NT2/D1 (cell line): ENCODE measurements at places on chromosomes 1 and 21.

DNA sequence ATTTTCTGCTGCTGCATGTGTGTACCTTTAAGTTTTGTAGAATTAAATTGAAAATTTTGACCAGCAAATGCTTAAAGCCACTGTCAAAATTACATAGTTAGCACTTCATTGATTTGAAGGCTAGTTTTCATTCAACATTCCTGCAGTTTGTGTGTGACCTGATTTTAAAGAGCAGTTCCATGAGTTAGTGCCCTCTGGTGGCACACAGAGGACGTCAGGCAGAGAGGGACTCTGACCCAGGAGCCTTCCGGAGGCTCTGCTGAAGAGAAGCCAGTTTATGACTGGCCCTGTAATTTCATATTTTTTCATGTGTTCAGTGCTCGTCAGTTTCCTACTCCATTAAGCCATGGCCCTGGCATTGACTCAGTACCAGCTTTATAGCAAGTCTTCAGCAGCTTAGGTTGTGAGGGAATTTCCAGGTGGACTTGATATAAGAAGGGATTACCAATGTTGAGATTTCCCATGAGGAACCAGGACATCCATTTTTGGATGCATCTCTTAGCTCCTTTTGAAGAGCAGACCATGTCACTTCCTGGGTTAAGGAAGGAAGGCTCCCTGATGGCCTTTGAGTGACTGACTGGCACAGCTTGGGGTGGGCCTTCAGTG, 104.7 kb downstream of the CAMTA1 start:
- peak; percentile 25 for DNase-seq

GRCh38 chr1:238628110-238628509, 737.4 kb upstream of the ZP4 start:
- DNase-seq: no peak

DNA sequence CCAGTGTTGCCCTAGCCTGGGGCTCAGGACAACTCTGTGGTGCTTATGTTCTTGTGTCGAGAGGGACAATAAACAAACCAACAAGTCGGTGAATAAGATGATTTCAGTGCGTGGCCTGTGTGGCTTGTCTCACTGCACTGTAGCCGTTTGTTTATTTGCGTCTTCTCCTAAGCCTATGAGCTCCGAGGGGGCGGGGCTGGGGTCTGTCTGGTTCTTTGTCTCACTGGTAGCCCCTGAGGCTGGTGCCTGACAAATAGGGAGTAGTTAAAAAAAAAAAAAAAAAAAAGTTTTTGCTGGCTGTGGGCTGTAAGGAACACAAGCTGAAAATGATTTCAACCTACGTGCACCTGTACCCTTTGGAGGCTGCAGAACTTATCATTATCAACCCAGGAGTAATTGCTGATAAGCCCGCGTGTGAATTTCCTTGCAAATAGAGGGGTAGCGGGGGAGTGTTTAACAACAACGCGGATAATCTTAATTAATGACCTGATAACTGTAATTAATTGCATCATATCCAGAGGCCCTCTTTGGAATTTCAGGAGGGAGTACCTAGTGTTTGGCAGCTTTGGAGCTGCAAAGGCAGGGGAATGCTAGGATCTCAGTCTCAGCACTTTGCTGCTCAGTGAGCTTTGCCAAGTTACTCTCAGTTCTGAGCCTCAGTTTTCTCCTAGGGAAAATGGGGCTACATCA, 925 bp upstream of the ARHGEF10L start:
- peak; percentile 69 for DNase-seq

GRCh38 chr1:36092798-36093185, 4.1 kb downstream of the ADPRS start:
- DNase-seq: no peak

- no peak for DNase-seq
Observed at GRCh38 chr1:229621663-229622062, 4.3 kb downstream of the TAF5L start.

DNA sequence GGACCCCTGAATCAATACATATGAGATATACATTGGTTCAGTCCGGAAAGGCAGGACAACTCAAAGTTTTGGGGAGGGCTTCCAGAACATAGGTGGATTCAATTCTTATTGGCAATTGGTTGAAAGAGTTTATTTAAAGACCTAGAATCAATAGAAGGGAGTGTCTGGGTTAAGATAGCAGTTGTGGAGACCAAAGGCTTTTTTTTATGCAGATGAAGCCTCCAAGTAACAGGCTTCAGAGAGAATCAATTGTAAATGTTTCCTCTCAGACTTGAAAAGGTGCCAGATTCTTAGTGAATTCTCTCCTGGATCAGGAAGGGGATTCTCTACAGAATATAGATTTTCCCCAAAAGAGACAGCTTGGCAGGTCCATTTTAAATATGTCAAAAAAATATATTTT, 27.0 kb upstream of the CD5L start:
- DNase-seq: peak; percentile 35

- DNase-seq: no peak
Observed at GRCh38 chr1:116501125-116501869, 69.5 kb downstream of the CD58 start.

GRCh38 chr1:108561689-108562326, 1.9 kb downstream of the EEIG2 start:
- peak; percentile 42 for DNase-seq

- no peak for DNase-seq
Observed at GRCh38 chr1:58430421-58431275, 115.9 kb downstream of the OMA1 start.

DNA sequence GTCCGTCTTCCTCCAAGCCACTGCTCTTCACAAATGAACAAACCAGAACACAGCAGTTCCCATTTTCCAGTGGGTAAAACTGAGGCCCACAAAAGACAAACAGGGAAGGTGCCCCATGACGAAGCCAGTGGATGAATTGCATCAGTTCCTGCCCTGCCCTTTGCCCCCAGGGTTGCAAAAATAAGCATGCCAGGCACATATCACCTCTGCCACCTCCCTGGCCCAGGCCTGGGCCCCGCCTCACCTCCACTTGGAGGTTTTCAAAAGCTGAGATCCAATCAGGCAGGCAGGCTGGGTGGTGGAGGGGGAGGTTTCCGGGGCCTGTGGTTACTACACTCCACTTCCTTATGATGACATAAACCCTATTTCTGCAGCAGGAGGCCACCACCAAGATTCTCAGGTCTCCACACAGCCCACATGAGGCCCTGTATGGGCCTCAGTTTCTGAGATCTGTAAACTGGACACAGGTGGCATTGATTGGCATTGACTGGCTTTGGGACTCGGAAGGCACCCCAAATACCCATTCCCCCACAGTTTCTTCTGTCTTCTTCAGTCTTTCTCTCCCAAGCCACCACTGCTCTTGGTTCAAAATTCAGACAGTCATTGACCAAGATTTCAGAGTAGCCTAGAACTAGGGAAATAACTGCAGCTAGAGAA, 4.1 kb downstream of the KIF21B start:
- no peak for DNase-seq

DNA sequence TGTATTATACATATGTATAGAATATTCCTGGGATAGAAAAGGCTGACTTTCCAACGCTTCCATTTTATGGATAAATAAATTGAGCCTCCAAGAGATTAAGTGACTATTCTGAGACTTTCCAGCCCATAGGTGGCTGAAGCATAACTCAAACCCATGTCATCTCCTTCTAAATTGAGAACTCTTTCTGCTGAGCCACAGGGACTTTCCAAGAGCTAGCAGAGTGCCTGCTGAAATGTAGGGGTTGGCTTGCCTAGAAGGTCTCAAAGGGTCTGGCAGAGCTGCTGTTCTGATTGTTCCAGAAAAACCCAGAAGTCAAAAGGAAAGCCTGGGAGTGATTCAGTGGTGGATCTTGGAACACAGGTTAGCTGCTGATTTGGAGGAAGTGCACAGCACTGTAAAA, 146.4 kb upstream of the BEND5 start:
- DNase-seq: no peak
